B cell (primary cell): ENCODE measurements at places on chromosomes 3 and 15. TPM values are rescaled to one million over a fixed set of nuclear protein-coding genes. Genes with fewer than 3 reads are reported as not detected.

DNA sequence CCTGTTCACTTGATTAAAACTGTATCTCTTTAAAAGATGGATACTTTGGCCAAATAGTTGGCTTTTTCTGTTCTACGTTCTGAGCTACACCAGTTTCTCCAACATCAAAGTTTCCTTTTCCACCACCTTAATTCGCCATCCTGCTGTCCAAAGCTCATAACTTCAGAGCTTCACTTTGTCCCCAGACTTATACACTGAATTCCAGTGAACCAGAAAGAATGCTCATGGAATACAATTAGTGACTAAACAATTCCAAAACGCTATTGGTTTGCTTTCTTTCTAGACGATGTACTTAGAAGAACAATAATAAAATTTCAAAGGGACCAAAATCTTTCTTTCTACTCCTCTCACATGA is 23.2 kb downstream of the GPR15 start:
- H3K36me3 ChIP-seq, result no peaks in the 10 kb centered on the region
- no peak overlapping the region for H3K4me3 ChIP-seq
- DNase-seq, result no peak
- peaks cover 3% of the 10 kb centered on the region for H3K4me1 ChIP-seq
- H3K27ac ChIP-seq, result peak overlapping the region; percentile 68
- no peaks in the 10 kb centered on the region for H3K27me3 ChIP-seq

GRCh38 chr3:72182206-72182605 is 397.3 kb upstream of the PROK2 start:
- peaks cover 44% of the 10 kb centered on the region for H3K4me1 ChIP-seq
- DNase-seq, result no peak
- H3K27ac ChIP-seq, result no peak overlapping the region
- H3K27me3 ChIP-seq, result no peaks in the 10 kb centered on the region
- H3K36me3 ChIP-seq, result no peaks in the 10 kb centered on the region

The GCNT3 gene
- total RNA-seq, result not detected in 2 replicates

GRCh38 chr3:46491089-46492070 is 6.4 kb upstream of the RTP3 start:
- peaks cover 6% of the 10 kb centered on the region for H3K27me3 ChIP-seq
- peaks cover 10% of the 10 kb centered on the region for H3K4me1 ChIP-seq
- H3K27ac ChIP-seq, result no peak overlapping the region
- no peak for DNase-seq

GRCh38 chr3:73774645-73775044 is 149.9 kb upstream of the PDZRN3 start:
- no peak for DNase-seq
- no peaks in the 10 kb centered on the region for H3K36me3 ChIP-seq
- H3K4me3 ChIP-seq, result no peak overlapping the region
- no peaks in the 10 kb centered on the region for H3K4me1 ChIP-seq

DNA sequence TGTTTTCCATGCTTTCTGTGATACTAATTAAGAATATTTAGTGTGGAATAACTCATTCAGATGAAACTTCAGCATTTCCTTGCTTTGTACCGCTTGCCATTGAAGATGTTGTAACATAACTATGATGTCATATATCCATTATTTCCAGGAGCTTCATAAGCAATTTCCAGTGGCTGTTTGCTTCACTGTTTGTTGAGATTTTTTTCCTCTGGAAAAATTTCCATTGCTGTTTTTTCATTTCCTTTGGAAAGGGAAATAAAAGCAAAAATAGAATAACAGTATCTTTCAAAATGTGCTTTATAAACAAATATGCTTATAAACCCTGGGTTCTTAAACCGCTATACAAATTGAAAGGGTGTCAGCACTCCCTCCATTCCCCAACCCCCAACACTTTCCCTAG is 319.6 kb upstream of the SEMA6D start:
- H3K27me3 ChIP-seq, result no peaks in the 10 kb centered on the region
- H3K4me3 ChIP-seq, result no peak overlapping the region
- no peaks in the 10 kb centered on the region for H3K36me3 ChIP-seq
- H3K27ac ChIP-seq, result no peak overlapping the region
- DNase-seq, result no peak

- no peaks in the 10 kb centered on the region for H3K36me3 ChIP-seq
- H3K27ac ChIP-seq, result no peak overlapping the region
- H3K4me1 ChIP-seq, result peaks cover 41% of the 10 kb centered on the region
Observed at GRCh38 chr3:151281671-151282324, 3.5 kb upstream of the P2RY14 start.

DNA sequence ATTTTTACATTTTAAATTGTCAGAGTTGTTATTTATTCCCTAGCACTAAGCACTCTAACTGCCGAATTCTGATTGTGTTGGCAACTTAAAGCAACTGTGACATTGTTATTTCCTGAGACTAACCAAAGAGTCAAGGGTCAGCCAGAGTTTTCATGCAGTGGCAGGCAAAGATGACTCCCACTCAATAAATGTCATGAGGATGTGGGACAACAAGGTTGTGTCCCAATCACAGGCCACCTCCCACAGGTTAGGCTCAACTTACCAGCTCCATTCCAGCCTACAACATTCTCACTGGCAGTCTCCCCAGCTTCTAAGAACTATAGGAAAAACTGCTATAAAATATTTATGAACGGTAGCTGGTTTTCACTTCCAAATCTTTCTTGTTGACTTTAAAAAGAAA is 80.1 kb downstream of the RSL24D1 start:
- H3K36me3 ChIP-seq, result no peaks in the 10 kb centered on the region
- H3K4me3 ChIP-seq, result no peak overlapping the region
- H3K27me3 ChIP-seq, result no peaks in the 10 kb centered on the region
- no peak overlapping the region for H3K27ac ChIP-seq
- no peak for DNase-seq

The PLAAT1 gene
- not detected in 2 replicates for total RNA-seq

DNA sequence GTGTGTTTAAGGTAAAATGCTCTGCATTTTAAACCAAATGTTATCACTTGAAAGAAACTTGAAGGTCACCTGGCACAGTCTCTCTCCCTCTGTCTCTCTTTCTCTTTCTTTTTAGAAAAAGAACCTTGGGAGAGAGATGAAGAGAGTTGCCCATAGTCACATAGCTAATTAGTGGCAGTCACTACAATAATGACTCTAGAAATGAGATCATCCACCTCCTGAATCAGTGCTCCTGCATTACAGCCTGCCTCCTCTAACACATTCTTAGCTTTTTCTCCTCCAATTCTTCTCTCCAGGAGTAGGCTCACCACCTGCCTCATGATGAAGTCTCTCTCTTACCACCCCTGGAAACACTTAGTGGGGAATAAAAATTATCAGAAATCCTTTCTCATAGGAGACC is 2.5 kb downstream of the MYH15 start:
- no peaks in the 10 kb centered on the region for H3K27me3 ChIP-seq
- no peaks in the 10 kb centered on the region for H3K36me3 ChIP-seq
- H3K4me1 ChIP-seq, result no peaks in the 10 kb centered on the region
- no peak overlapping the region for H3K27ac ChIP-seq
- no peak for DNase-seq

DNA sequence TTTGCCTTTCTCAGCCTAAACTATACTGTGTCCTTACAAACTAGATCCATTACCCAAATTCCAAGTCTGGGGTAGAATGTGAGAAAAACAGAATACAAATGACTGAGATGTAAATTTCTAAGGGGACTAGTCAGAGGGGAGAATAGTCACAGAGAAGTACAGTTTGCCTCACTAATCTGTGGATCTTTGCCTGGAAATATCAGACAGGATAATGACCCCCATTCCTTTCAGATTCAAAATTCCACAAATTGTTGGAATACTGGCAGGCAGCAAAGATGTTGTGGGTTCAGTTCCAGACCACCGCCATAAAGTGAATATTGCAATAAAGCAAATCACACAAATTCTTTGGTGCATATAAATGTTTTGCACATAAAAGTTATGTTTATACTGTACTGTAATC is 762.8 kb upstream of the NR2F2 start:
- DNase-seq, result no peak
- no peak overlapping the region for H3K4me3 ChIP-seq
- no peaks in the 10 kb centered on the region for H3K27me3 ChIP-seq
- no peaks in the 10 kb centered on the region for H3K36me3 ChIP-seq
- H3K4me1 ChIP-seq, result no peaks in the 10 kb centered on the region

The SAXO2 gene
- 25.0 and 30.2 TPM in 2 replicates for total RNA-seq

GRCh38 chr15:95944661-95945255 is 385.7 kb upstream of the NR2F2 start:
- H3K4me1 ChIP-seq, result no peaks in the 10 kb centered on the region
- no peaks in the 10 kb centered on the region for H3K27me3 ChIP-seq
- no peak overlapping the region for H3K4me3 ChIP-seq
- H3K27ac ChIP-seq, result no peak overlapping the region

GRCh38 chr3:154791611-154792010 is 288.5 kb upstream of the MME start:
- H3K4me3 ChIP-seq, result no peak overlapping the region
- no peaks in the 10 kb centered on the region for H3K36me3 ChIP-seq
- no peak for DNase-seq
- H3K27me3 ChIP-seq, result no peaks in the 10 kb centered on the region

GRCh38 chr15:48423342-48423741 is 92.1 kb downstream of the DUT start:
- no peaks in the 10 kb centered on the region for H3K36me3 ChIP-seq
- no peaks in the 10 kb centered on the region for H3K27me3 ChIP-seq

DNA sequence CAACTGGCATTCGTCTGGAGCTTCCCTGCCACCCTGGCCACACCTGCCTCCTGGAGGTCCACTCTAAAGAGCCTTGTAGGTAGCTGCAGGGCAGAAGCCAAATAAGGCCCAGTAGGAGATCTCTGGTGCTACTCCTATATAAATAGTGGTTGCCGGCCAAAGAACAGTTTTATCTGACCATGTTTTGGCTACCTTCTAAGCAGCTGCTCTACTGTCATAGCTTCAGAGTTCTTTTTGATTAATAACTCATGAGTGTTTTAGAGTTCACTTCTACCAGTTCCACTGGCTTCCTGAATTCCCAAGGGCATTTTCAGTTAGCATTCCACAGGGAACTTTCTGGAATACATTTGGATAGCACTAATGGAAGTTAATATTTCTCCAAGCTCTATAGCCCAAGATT is 154.6 kb downstream of the B3GALNT1 start:
- no peaks in the 10 kb centered on the region for H3K27me3 ChIP-seq
- no peaks in the 10 kb centered on the region for H3K36me3 ChIP-seq
- no peaks in the 10 kb centered on the region for H3K4me1 ChIP-seq
- no peak overlapping the region for H3K4me3 ChIP-seq

The FYTTD1 gene
- 110 and 121 TPM in 2 replicates for total RNA-seq

GRCh38 chr3:126350502-126351085 is 6.6 kb downstream of the KLF15 start:
- no peak overlapping the region for H3K27ac ChIP-seq
- H3K4me3 ChIP-seq, result no peak overlapping the region
- no peaks in the 10 kb centered on the region for H3K27me3 ChIP-seq
- DNase-seq, result no peak
- peaks cover 3% of the 10 kb centered on the region for H3K4me1 ChIP-seq

DNA sequence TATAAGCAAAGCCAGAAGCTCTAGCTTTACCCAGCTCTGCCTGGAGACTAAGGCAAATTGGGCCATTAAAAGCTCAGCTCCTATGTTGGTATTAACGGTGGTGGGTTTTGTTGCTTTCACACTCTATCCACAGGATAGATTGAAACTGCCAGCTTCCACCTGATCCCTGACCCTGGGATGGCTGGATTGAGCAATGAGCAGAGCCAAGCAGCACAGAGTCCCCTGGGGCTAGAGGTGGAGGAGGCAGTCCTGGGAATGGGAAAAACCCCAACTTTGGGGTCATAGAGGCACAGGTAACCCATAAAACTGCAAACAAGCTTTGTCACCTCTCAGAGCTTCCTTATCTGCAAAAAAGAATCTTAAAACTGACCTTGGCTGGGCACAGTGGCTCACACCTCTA is 6.6 kb downstream of the RHO start:
- H3K36me3 ChIP-seq, result no peaks in the 10 kb centered on the region
- H3K4me3 ChIP-seq, result no peak overlapping the region
- DNase-seq, result no peak
- no peak overlapping the region for H3K27ac ChIP-seq

GRCh38 chr3:42190701-42191442 is 75.1 kb downstream of the CCK start:
- no peak overlapping the region for H3K4me3 ChIP-seq
- DNase-seq, result peak; percentile 81
- H3K4me1 ChIP-seq, result peaks cover 29% of the 10 kb centered on the region
- H3K27me3 ChIP-seq, result no peaks in the 10 kb centered on the region
- peak overlapping the region; percentile 43 for H3K27ac ChIP-seq
- H3K36me3 ChIP-seq, result peaks cover 67% of the 10 kb centered on the region

The CTXN2 gene
- total RNA-seq, result 0.10 TPM in 1 of 2 replicates, not detected in the other

DNA sequence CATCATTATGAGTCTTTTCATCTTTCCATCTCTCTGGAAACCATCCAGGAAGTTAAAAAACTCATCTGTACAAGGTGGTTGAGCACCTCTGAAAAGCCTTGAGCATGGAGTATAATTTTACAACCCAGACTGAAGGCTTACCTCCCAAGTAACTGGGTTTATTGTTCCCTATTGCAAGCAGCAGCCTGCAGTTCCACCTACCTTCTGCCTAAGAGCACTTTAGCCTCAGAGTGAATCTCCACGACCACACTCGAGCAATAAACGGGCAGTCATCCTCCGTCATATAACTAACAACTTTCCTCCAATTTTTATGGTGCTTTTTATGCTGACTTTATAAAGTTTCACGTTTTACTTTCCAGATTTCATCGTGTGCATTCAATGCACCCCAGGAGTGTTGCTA is 32.8 kb downstream of the OSBPL10 start:
- no peaks in the 10 kb centered on the region for H3K36me3 ChIP-seq
- H3K27me3 ChIP-seq, result no peaks in the 10 kb centered on the region
- peaks cover 86% of the 10 kb centered on the region for H3K4me1 ChIP-seq

The ANKRD63 gene
- total RNA-seq, result 0.25 and 0.44 TPM in 2 replicates

The TRPM1 gene
- not detected in 2 replicates for total RNA-seq

The TBC1D21 gene
- total RNA-seq, result not detected in 2 replicates

The TP63 gene
- total RNA-seq, result 1.2 and 2.2 TPM in 2 replicates

DNA sequence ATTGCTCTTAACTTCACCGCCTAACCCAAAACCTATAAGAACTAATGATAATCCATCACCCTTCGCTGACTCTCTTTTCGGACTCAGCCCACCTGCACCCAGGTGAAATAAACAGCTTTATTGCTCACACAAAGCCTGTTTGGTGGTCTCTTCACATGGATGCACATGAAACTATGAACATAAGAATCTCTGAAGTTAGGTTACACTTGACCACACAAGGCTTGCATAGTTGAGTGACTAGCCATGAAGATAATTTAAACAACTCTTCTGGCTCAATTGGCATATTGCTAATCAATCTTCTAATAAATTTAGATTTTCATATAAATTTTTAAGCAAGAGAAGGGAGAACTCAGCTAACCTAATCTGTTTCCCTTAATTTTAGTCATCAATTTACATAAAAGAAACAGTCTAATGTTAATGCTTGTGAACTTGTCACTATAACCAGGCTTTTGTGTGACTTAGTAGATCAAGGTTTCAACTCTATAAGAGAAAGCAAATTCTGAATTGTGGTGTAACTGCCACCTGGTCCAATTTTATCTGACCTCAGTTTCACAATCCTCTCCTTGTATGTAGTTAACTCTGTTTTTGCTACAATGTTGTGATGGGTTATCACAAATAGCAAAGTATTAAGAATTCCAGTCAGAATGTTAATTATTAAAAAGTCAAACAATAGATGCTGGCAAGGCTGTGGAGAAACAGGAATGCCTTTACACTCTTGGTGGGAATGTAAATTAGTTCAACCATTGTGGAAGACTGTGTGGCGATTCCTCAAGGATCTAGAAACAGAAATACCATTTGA is 82.0 kb downstream of the HHLA2 start:
- no peaks in the 10 kb centered on the region for H3K4me1 ChIP-seq
- H3K27me3 ChIP-seq, result no peaks in the 10 kb centered on the region
- no peak overlapping the region for H3K4me3 ChIP-seq
